ENCODE measurements at places on chromosomes 6 and 20.

GRCh38 chr6:121450242-121450641 lies 14.8 kb downstream of the GJA1 start:
- no peak for DNase-seq

GRCh38 chr20:15900443-15900842 lies 672.8 kb downstream of the KIF16B start:
- DNase-seq = no peak

GRCh38 chr20:56795492-56795891 lies 166.4 kb downstream of the TFAP2C start:
- no peak for DNase-seq

DNA sequence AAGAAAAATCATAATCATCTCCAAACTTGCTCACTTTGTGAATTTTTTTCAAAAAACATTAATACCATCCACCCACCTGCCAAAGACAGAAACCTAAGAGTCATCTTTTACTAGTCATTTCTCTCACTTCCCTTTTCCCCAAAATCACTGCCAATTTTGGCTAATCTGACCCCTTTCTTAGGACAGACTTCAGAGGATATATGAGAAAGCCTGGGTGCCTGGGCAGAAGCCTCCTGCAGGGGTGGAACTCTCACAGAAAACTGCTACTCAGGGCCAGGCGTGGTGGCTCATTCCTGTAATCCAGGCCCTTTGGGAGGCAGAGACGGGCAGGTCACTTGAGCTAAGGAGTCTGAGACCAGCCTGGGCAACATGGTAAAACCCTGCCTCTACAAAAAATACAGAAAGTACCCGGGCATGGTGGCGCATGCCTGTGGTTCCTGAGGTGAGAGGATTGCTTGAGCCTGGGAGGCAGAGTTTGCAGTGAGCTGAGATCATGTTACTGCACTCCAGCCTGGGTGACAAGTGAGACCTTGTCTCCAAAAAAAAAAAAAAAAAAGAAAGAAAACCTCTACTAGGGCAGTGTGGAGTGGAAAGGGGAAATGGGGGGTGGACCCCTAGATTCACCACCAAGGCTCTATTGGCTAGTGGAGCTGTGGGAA lies 3.8 kb downstream of the DEK start:
- DNase-seq = no peak

- no peak for DNase-seq
Measured at GRCh38 chr20:19734811-19735210, 23.2 kb upstream of the RIN2 start.

DNA sequence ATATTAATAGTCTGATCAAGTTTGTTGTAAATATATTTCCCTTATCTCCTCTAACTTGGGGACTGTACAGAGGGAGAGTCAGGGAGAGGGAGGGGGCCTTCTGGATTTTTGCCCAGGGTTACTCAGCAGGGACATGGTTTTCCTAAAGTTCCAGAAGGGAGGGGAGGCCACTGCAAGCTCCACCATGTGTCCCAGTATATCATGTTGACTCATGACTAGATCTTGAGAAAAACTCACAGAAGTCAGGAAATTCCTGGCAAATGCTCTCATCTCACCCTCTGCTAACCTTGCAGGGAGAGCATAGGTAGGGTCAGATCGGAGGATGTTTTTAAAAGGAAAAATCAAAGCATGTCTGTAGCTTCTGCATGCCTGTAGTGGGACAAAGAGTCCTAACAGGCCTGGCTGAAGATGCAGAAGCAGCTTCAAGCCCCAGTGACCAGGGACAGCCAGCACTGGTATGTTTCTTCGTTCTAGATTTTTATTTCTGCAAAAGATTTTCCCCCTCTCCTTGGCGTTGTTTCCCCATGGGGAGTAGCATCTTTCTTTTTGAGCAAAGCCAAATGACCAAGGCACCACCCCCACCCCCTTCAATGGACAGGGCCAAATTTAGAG lies 272.9 kb upstream of the SUPT3H start:
- DNase-seq = no peak

DNA sequence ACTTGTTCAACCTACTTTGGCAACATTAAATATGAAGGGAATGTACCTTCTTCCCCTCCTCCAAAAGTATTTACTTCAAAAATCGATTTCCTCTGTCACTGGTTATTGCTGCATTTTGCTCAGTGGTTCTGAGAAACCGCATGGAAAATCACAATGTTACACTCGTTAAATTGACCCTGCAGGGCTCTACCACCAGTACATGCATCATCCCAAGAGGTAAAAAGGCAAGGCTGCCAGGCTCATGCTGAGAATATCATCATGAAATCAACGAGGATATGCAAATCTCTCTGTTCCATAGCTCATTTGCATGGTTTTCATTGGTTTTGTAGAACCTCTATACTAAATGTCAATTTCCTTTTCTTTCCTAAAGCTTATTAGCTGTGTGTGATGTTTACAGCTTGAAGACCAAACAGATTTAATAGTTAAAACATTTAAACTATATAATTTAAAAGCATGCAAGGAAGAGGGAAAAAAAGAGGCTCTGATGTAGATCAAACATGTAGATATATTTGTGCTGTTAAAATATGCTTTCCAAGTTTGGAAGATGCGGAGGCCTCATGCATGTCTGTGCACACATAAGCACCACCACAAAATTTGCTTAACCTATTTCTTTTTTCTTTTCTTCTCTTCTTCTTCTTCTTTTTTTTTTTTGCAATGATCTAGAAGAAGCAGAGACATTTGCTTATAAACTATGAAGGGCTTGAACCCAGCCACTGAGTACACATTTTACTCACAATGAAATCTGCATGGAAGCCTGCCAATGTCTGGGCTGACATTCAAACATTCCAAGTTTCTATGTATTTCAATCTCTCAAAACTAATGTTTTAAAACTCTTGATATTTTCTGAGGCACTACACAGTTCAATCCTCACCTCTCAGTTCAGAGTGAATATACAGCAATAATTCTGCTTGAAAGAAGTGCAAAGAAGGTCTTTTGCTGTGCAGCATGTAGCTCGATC lies 194.0 kb downstream of the GMPR start:
- DNase-seq = no peak

GRCh38 chr6:129635396-129636130 lies 74.4 kb downstream of the ARHGAP18 start:
- DNase-seq = no peak

GRCh38 chr20:57389695-57390603 lies 1.2 kb upstream of the RBM38 start:
- no peak for DNase-seq

DNA sequence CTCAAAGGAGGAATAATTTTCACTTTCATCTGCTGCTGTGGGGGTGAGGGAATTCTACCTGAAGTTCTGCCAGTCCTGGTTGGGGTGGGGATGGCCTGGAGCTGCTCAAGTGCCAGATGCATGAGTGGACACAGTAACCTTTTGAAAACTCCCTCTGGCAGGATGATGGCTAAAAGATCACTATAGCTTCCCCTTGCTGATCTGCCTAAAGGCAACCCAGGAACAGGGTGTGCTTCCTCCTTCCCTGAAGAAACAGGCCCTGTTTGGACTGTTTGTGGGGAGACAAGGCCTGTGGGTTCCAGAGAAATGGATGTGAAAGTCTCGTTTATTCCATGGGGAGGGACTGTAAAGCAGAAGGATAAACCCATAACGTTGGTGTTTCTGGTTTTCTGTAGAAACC lies 176.9 kb downstream of the DTNBP1 start:
- DNase-seq = no peak

DNA sequence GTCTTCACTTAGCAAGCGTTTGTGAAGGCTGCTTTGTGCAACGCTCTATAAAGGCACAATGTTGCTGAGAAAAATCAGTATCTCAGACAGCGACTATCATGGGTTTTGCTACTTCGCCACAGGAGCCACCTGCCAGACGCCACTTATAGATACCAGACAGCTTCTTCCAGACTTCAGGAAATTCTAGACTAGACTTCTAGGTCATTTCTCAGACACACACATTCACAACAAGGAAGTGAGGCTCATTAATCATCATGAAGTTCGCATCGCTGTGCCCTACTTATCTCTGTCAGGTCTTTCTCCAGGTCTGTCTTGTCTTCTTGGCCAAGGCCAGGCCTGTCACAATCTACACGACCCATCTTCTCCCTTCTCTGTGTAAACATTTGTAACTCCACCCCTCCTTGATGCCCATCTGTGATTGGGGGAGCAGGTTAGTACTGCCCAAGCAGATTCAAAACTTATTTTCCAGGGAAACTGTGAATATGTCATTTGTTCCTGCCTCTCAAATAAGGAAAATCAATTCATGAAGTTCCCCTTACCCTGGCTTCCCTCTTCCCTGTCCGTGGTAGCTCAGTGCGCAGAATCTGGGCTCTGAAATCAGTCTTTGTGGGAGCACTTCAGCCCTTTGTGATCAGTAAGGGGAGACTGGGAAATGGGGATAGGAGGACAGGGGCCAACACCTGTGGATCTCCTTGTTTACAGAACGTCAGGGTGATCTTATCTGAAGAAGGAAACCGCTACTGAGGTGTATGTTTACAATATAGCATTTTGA lies 115.5 kb downstream of the TNFAIP3 start:
- DNase-seq = no peak

DNA sequence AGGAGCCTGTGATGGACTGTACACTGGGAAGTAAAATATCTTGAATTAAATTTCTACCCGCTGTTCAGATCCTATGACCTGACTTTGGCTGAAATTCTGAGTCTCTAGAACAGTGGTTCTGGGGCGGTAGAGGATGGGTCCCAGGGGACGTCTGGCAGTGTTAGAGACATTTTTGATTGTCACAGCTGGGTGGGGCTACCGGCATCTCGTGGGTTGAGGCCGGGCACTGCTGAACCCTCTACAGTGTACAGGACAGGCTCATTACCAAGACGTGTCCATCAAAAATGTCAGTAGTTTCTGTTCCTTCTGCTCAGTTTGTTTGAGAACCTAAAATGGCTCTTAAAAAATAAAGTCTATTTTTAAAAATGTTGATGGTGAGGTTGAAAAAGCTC lies 11.5 kb upstream of the RPS6KA2 start:
- no peak for DNase-seq

DNA sequence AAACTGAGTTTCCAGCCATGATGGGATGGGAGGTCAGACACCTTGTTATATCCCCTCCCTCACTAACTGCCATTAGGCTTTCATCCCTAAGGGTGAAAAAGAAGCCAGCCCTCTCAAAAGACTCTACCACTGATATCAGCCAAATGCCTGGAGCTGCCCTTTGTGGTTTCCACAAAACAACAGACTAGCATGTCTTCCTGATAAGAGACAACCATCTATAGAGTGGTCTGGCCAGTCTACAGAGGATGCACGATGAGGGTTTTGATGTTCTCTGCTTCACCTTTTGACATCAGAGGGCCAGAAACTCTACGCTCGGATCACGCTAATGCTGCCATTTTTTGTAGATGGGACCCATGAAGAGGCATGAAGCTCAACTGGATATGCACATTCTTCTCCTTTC lies 61.7 kb upstream of the ARHGAP18 start:
- no peak for DNase-seq

- DNase-seq = no peak
Measured at GRCh38 chr6:108083349-108083748, 8.8 kb upstream of the OSTM1 start.

- no peak for DNase-seq
Measured at GRCh38 chr6:116514111-116514510, 2.7 kb downstream of the CALHM5 start.

DNA sequence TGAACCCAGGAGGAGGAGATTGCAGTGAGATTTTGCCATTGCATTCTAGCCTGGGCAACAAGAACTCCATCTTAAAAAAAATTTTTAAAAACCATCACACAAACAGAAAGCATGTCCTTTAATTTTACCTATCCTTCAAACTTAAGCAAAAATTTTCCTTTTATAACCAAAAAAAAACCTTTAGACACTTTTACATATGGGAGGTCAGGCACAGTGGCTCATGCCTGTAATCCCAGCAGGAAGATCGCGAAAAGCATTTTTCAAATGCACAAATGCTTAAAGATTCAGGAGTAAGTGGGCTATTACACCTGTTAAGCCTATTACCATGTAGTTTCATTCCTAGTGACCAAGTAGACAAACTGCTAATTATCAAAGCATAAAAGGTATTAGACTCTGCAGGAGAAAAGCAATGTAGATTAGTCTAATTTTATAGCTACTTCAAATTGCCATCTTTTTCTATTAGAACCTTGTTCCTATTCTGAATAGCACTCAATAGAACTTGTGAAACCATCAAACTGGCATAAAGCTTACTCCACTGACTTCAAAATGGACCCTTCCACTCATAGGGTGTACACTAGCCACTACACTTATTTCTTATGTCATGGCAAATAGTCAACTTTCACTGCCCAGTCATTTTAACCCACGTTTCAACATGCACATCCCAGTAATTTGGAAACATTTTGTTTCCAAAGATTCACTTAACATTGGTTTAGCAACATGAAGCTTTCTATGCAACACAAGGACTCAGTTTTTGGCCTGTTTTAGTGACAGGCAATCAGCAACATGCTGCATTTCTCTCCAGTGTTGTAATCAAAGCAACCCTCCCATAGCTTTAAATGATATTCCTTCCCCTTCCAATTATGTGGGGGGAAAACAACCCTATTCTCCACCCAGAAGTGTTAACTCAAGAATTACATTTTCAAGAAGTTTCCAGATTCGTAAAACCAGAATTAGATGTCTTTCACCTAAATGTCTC lies 4.0 kb downstream of the EEF1A1 start:
- DNase-seq = no peak

Measured in NCI-H1436 (cell line).